Activated CD4-positive, alpha-beta T cell treated with anti-CD3 and anti-CD28 coated beads, Interleukin-2, amount 10 ng/mL, durations not matched to agents 7 days and 5 days (primary cell): ENCODE measurements at places on chromosomes 2 and 18. TPM values are rescaled to one million over a fixed set of nuclear protein-coding genes. Genes with fewer than 3 reads are reported as not detected.

DNA sequence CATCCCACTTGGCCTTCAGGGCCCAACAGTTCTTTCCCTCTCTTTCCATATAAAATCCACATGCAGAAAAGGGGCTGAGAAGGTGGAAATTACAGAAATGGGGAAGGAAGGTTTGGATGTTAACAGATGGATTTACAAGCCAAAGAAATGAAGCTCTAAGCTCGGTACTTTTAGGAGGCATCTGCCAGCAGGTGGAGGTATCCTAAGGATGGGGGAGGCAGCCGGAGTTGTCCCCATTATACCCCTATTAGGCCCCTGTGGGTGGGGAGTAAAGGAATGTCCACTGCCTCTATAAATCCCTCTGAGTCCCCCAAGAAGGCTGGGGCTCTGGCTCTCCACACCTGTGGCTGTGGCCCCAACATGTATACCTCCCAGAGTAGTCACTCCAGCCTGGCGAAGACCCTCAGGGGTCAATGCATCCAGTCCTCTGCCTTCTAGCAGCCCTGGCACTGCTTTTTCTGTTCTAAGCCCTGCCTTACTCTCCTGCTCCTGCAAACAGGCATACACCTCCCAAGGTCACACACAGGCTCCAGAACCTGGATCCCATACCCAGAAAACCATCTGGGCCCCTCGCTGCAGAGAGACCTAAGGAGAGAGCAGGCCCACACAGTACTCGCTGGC, 1.2 kb downstream of the FBXO41 start:
- H3K36me3 ChIP-seq, result peaks cover 1% of the 10 kb centered on the region
- no peak for DNase-seq
- peak overlapping the region; percentile 80 for H3K4me3 ChIP-seq
- peaks cover 9% of the 10 kb centered on the region for H3K27me3 ChIP-seq
- H3K4me1 ChIP-seq, result peaks cover 20% of the 10 kb centered on the region

- H3K36me3 ChIP-seq, result no peaks in the 10 kb centered on the region
- DNase-seq, result no peak
- H3K27me3 ChIP-seq, result no peaks in the 10 kb centered on the region
- H3K27ac ChIP-seq, result peak overlapping the region; percentile 10
These were observed 40.5 kb downstream of the SPHKAP start for GRCh38 chr2:228140934-228141528.

GRCh38 chr2:19949071-19949470, 40.8 kb downstream of the WDR35 start:
- no peak for DNase-seq
- H3K4me1 ChIP-seq, result no peaks in the 10 kb centered on the region
- no peak overlapping the region for H3K27ac ChIP-seq
- H3K36me3 ChIP-seq, result no peaks in the 10 kb centered on the region
- H3K4me3 ChIP-seq, result no peak overlapping the region

- no peaks in the 10 kb centered on the region for H3K36me3 ChIP-seq
- H3K4me3 ChIP-seq, result no peak overlapping the region
- peaks cover 4% of the 10 kb centered on the region for H3K4me1 ChIP-seq
- no peak overlapping the region for H3K27ac ChIP-seq
- peaks cover 15% of the 10 kb centered on the region for H3K27me3 ChIP-seq
- no peak for DNase-seq
These were observed 14.5 kb upstream of the MAT2A start for GRCh38 chr2:85524336-85524908.

DNA sequence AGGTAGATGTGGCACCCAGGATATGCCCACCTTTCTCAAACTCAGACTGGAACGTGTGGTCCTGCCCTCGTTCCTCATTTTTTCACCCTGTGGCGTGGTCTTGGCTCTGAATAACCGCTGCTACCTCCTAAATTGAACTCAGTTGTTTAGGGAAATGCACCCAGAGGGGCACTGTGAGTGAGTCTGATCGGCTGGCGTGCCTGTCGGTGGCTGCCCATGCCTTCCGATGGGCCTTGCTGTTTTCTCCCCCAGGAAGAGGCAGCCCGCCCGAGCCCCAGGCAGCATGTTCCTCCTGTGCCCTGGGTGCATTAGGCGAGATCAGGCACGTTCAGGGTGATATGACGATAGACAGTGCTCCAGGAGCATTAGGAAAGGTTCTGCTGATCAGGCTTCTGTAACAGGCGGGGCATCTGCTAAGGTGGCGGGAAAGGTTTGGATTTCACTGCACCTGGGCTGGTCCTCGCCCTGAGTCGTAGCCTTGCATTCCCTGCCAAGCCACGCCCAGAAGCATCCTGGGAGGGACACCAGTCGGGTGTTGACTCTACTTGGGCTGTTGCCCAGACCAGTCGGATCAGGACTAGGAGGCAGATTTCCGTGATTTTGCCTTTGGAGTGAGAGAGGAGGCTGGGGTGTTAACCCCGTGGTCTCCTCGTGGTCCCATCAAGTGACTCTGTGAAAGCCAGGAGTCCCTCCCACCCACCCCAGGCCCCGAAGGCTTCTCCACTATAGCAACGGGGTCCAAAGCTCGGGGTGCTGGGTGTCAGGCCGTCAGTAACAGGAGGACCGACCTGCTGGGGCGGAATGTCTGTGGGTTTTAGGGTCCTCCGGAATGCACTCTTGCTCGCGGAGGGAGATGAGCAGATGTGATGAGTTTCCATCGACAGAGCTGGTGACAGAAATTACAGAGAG, 75.1 kb downstream of the SH3BP4 start:
- DNase-seq, result no peak
- H3K27me3 ChIP-seq, result no peaks in the 10 kb centered on the region
- H3K4me1 ChIP-seq, result no peaks in the 10 kb centered on the region
- H3K4me3 ChIP-seq, result no peak overlapping the region
- H3K36me3 ChIP-seq, result no peaks in the 10 kb centered on the region

GRCh38 chr18:62109676-62110075, 77.2 kb downstream of the PIGN start:
- H3K4me3 ChIP-seq, result no peak overlapping the region
- DNase-seq, result no peak
- no peak overlapping the region for H3K27ac ChIP-seq
- no peaks in the 10 kb centered on the region for H3K4me1 ChIP-seq
- no peaks in the 10 kb centered on the region for H3K27me3 ChIP-seq

- H3K36me3 ChIP-seq, result peaks cover 6% of the 10 kb centered on the region
- no peaks in the 10 kb centered on the region for H3K27me3 ChIP-seq
- DNase-seq, result no peak
- no peak overlapping the region for H3K4me3 ChIP-seq
These were observed 60.3 kb downstream of the VRK2 start for GRCh38 chr2:58106896-58107295.

CEBPZOS gene
- 37.5 TPM for total RNA-seq
